ENCODE measurements at places on chromosomes 16 and 17. TPM values are rescaled to one million over a fixed set of nuclear protein-coding genes. Genes with fewer than 3 reads are reported as not detected.

Gene KRTAP9-4
- not detected for total RNA-seq

Gene SEPTIN1
- 134 TPM for total RNA-seq

Gene SLC12A3
- not detected for total RNA-seq

Gene TPPP3
- not detected for total RNA-seq

Gene IRX5
- not detected for total RNA-seq

Gene NTN1
- 0.47 TPM for total RNA-seq

Gene TP53TG3D
- total RNA-seq = not detected

Gene SAMD14
- total RNA-seq = 1.3 TPM

All from activated naive CD4-positive, alpha-beta T cell treated with anti-CD3 and anti-CD28 coated beads for 36 hours (primary cell).